ENCODE measurements at places on chromosomes 6 and 20. TPM values are rescaled to one million over a fixed set of nuclear protein-coding genes. Genes with fewer than 3 reads are reported as not detected.
A peak's percentile ranks its signal among the peaks of the same experiment; 100 is the strongest.

GRCh38 chr6:70831427-70831826, 125.4 kb downstream of the B3GAT2 start:
- DNase-seq: no peak

DNA sequence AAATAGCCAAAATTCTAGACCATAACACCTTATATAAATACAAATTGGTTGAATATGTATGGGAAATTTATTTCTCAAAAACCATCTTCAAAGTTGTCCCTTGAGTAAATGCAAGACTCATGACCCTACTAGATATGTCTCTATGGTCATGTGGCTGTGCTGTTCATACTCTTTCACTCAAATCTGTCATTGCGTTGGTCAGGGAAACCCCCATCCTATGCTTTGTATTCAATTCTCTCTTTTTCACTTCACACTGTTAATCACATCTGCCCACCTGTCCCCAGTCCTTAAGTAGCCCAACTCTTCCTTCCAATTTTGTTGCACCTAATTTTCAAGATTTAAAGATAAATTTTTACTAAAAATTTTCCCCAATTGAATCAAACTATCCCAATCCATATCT, 51.0 kb downstream of the RPS12 start:
- no peak for DNase-seq

GRCh38 chr20:49608752-49609670, 41.1 kb upstream of the PTGIS start:
- peak; percentile 61 for DNase-seq

GRCh38 chr6:160393891-160394653, 45.9 kb downstream of the SLC22A3 start:
- DNase-seq: no peak

DNA sequence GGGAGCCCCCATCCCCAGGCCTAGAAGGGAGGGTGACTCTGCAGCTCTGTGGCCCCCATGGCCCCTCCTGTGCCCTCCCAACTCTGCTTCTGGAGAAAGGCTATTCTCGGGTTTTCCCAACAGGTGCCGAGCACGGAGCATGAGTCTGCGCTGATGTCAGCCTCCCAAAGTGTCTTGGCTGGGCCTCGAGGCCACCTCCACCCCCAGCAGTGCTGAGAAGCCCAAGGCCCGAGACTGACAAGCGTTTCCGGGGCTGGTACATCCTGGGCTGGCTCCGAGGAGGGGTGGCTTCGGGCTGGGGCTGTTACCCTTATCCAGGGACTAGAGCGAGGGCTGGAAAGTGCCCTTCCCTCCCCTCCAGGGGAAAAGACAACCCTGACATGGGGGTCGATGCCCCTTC, 60.2 kb upstream of the GATA5 start:
- no peak for DNase-seq

- no peak for DNase-seq
These were observed 255.5 kb downstream of the TAF4 start for GRCh38 chr20:61810066-61810737.

DNA sequence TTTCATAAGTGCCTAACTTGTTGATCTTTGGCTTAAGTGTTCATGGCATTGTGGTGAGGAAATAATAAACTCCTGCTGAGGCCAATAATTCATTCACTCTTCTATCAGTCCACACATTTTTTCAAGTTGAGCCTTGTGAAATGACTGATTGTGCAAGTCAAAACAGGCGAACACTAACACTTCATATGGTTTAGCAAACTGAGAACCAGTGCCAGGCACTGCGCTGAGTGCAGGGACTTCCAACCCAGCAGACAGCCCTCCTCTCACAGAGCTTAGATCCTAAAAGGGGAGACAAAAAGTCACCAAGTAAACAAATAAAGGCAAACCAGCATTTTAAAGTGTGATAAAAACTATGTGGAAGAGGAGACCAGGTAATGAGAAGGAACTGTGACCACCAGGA, 435.0 kb downstream of the PTPRT start:
- DNase-seq: no peak

DNA sequence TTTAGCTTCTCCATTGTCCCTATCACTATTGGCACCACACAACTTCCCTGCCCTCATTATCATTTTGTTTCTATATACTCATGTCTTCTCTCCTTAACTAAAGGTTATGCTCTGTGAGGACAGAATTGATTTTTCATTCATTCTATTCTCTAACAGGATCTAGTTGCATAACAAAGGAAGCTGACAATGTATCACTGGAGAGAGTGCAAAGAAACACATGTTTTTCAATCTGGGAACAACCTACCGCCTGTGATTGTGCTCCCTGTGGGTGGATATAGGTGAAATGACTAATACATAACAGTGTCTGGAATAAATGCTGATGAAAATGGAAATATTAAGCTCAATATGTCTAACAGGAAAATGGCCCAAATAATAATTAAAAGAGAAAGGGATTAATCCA, 56.6 kb downstream of the COL12A1 start:
- peak; percentile 60 for DNase-seq

The CST2 gene
- not detected for polyA plus RNA-seq

The PTCHD4 gene
- polyA plus RNA-seq: 1.3 TPM

The DPPA5 gene
- not detected for polyA plus RNA-seq

The SMLR1 gene
- not detected for polyA plus RNA-seq

The RIPPLY2 gene
- polyA plus RNA-seq: 0.25 TPM

The KHDC1 gene
- polyA plus RNA-seq: 4.2 TPM
